ENCODE measurements at places on chromosomes 16 and 17.

DNA sequence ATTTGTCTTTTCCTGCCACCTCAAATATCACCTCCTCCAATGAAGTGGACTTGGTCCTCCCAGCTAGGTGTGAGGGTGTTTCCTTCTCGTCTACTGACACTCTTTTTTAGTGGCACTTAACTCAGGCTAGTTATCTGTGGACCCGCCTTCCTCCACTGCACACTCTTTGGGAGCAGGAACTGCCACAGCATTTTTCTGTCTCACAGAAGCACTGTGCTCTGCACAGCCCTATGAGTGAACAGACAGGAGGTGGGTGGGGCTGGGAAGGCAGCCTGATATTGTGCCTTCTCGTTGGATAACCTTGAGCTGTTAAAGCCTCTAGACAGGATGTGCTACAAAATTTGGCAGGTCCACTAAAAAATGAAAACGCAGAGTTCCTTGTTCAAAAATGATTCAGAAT is 31.9 kb upstream of the HOXB13 start:
- DNase-seq: no peak

DNA sequence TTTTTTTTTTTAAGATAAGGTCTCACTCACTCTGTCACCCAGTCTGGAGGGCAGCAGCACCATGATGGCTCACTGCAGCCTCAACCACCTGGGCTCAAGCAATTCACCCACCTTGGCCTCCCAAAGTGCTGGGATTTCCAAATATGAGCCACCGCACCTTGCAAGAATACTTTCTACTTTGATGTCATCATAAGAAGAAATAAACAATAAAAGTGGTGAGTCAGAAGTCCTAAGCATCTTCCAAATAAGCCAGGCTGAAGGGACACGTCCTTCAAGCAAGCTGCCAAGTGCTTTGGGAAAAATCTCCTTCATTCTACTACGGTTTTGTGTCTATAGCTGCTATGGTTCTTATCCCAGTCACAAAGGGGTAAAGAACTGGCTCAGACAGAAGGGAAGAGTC is 20.3 kb downstream of the HASPIN start:
- no peak for DNase-seq

- DNase-seq: no peak
Measured at GRCh38 chr17:30422171-30422570, 43.4 kb downstream of the CPD start.

DNA sequence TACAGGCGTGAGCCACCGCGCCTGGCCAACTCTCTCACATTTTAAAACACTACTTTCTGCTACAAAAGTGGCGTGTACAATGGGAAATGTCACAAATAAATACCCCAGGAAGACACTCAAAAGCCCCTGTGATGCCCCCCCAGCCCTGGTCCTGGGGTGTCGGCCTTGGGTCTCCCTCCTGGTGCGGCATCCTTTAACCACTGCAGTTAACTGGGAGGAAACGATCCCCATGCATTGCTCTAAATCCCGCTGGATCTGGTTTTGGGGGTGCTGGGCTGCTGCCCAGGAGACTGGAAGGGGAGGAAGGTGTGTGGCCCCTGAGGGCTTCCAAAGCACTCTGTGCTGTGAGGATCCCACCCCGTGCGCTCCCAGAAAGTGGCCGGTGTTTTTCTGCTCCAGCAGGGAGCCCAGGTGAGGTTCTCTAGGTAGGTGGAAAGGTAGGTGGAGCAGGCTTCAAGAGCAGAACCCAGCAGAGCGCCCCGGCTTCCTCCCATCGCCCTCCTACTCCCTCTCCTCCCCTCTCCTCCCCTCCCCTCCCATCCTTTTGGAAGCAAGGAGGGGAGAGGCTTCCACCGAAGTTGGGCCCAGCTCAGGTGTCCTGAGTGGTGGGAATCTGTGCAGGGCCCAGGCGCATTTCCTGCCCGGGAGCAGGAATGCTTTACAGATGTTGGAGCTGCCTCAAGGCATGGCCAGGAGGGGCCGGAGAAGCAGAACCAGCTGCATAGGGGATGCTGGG is 363.3 kb downstream of the SEC14L1 start:
- DNase-seq: no peak

- DNase-seq: no peak
Measured at GRCh38 chr16:81738783-81739496, 40.2 kb upstream of the PLCG2 start.

- no peak for DNase-seq
Measured at GRCh38 chr16:63690961-63691360, 1430.9 kb downstream of the CDH11 start.

DNA sequence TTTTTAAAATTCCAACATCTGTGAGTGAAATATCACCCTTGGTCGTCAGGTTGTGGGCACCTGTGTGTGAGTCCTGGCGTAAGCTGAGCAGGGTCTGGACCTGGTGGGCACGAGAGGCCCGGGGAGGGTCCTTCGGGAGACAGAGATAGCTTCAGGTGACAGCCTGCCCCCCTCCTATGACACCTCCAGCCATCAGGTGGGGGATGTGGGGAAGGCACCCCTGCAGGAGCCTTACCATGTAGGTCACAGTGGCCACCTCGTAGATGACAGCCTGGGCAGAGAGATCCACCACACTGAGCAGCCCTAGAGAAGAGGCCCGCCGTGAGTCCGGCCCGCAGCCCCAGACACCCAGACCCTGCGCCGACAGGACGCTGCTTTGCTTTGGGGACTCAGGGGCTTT is 11.2 kb downstream of the SLC47A2 start:
- no peak for DNase-seq

DNA sequence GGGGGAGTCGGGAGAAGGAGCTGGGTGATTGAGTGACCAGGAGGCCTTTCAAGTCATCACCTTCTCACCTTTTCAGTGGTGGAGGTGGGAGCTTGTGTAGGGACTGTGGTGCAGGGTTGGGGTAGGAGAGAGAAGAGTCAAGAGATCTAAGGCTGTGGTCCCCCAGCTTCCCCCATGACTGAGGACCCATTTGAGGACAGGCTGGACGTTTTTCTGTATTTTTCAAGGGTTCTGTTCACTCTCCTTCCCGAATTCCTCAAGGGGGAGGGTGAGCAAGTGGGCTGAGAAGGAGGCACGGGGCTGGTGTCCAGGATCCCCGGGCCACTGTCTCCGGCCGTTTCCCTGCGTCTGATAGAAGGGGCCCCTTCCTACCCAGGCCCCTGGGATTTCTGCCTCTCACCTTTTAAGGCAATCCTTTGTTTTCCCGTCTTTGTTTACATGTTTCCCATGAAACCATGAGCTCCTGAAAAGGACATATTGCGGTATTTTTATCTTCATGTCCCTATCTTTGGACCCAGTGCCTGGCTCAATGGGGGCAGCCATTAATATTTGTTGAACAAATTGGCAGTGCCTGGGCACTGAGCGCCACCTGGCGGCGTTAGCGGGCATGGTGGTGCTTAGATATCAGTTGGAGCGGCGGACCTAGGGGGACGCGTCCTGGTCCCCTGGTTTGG is 9.2 kb upstream of the CD300A start:
- DNase-seq: peak; percentile 82

DNA sequence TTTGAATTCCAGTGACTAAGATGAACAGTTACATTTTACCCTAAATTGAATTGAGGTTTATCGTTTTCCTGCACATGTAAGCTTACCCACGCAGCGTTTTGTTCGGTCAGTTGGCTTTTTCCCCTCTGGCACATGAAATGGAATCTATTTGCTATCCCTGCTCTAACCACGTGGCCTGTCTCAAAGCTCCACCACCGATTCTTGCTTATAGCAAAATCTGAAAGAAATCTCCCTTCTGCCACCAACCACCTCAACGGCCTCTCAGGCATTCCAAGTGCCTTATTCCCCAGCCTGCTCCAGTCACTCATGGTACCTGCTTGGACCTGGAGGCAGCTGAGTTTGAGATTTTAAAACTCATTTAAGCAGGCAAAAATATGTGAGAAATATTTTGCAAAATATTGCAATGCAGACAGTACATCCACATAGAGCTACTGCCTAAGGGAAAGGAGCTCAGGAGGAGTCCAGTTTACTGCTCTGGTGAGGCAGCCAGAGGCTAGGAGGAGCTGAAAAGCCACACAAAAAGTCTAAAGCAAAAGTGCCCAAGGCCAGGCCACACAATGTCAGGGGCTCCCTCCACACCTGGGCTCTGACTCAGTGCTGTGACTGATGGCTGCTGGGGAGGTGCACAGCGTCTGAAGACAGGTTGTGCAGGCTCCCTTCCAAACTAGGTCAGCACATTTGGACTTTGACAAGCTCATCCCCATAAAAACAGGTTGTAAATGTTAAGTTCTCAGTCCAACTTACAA is 26.4 kb downstream of the ARHGAP17 start:
- DNase-seq: peak; percentile 41

DNA sequence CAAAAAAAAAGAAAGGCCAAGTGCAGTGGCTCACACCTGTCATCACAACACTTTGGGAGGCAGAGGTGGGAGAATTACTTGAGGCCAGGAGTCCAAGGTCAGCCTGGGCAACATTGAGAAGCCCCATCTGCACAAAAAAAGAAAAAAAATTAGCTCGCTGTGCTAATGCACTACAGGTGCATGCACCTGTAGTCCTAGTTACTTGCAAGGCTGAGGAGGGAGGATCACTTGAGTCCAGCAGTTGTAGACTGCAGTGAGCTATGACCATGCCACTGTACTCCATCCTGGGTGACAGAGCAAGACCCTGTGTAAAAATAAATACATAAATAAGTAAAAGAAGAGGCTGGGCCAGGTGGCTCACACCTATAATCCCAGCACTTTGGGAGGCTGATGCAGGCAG is 39.7 kb downstream of the DCAKD start:
- DNase-seq: no peak

GRCh38 chr17:43669971-43670644 is 8.4 kb upstream of the MEOX1 start:
- DNase-seq: no peak

DNA sequence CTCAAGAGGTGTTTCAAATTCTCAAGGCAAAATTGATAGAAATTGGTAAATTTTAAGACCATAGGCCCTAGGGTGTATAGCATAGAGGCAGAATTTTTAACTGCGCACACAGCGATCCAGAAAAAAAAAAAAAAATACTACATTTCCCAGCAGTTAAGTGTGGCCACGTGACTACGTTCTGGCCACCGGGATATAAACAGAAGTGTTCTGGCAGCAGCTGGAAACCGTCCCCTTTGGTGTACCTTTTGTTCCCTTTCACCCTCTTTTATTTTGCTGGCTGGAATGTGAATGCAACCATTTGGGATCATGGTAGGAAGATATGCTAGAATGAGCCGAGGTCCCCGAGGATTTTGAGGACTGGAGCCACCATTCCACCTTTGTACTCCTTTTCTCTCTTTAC is 52.7 kb upstream of the AKAP1 start:
- no peak for DNase-seq

GRCh38 chr16:75820672-75821071 is 94.4 kb upstream of the CPHXL start:
- DNase-seq: no peak

DNA sequence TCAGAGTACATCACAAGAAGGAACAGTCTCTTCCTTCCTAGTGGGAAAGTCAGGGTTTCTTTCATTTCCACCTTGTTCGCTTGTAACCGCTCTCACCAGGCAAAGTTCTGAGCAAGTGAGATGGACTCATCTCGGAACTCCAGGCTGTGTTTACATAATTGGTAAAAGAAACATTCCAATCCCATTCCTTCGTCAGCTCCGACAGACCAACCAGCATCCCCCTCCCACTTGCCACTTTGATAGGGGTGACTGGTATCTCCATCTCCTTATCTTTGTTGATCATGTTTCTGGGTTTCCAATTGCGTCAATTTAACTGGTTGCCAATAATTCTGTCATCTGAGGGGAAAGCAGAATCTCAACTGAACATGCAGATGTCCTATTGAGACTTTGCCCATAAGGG is 36.8 kb upstream of the LYRM9 start:
- DNase-seq: peak; percentile 12

DNA sequence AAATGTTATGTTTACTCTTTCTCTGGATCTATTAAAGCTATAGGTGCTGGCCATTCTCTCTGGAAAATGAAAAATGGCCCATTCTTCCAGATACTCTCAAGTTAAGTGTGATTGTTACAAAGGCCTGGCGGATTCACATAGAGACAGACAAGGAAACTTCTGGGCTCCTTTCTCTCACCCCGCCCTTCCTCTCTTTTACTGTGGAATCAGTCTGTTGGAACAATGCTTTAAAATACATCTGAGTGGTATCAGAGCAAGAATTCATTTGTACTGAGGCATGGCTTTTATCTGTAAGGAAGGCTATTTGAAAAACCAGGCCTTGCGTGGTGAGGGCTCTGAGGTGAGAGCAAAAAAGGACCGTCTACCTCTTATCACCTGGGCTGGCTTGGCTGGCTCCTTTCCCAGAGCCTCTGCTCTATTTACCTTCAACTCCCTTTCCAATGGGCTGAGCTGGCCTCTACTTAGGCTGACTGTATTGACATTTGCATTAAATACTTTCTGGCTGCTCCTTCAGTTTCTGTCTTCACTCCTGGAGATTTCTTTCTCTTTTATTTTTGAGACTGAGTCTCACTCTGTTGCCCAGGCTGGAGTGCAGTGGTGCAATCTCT is 274.0 kb downstream of the PHKB start:
- no peak for DNase-seq

- no peak for DNase-seq
Measured at GRCh38 chr17:20154286-20155000, 145.3 kb downstream of the SPECC1 start.

DNA sequence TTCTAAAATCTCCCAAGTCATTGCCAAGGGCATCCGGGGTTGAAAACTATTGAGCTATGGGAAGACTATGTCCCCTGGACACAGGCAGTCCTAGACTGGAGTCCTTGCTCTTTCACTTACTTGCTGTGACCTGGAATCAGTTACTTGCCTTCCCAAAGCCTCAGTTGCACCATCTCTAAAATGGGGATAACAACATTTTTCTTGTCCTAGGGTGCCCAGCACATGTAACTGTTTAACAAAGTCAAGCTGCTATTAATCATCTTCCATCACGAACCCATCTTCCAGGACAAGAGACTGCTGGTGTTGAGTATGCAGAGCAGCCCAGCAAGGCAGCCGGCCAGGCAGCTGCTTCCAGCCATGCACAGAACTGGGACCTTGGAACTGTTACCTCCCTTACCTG is 9.9 kb upstream of the CACNG4 start:
- no peak for DNase-seq

DNA sequence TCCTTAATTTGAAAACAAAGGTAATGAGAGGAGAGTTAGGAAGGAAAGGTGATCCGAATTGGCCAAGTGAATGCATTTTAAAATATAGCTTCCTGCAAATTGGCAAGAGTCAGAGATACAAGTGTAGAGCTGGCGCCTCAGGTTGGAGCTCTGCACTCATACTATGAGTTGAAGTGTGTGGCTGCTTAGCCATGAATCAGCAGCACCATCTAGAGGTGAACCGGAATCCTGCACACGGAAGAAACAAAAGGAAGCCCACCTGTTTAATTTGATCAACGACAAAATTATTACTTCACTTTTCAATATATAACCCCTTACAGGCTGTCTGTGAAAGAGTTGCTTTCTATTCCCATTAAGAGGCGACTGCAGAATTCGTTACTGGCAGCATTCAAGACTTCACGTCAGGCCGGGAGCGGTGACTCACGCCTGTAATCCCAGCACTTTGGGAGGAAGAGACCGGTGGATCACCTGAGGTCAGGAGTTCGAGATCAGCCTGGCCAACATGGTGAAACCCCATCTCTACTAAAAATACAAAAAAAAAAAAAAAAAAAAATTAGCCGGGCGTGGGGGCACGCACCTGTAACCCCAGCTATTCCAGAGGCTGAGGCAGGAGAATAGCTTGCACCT is 1253.7 kb upstream of the CDH8 start:
- DNase-seq: no peak

GRCh38 chr16:28163699-28164098 is 48.1 kb downstream of the XPO6 start:
- no peak for DNase-seq

Data from AG08396 (cell line).